Activated T-cell treated with anti-CD3 and anti-CD28 coated beads, Interleukin-2, amount 50 U/mL, for 24 hours (primary cell): ENCODE measurements at places on chromosomes 5 and 9.

DNA sequence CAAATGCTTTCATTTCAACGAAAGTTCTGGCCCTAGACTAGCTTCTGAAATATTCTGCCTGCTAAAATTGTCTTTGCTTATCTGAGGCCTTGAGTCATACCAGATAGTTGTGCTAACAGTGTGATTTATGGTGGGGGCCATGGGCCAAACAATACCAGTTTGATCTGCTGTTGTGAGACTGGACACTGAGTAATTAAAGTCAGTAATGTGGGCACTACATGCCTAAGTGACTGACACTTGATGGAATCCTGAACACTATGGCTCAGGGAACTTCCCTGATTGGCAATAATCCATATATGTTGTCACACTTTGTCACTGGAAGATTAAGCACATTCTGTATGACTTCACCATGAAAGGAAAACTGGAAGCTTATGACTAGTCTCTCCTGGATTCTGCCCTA, 127.6 kb upstream of the CYLC2 start:
- H3K27ac ChIP-seq = no peak overlapping the region
- no peaks in the 10 kb centered on the region for H3K36me3 ChIP-seq
- no peaks in the 10 kb centered on the region for H3K4me1 ChIP-seq
- H3K4me3 ChIP-seq = no peak overlapping the region
- no peak for DNase-seq

GRCh38 chr5:63131626-63132285, 553.1 kb downstream of the LRRC70 start:
- no peak overlapping the region for H3K27ac ChIP-seq
- no peaks in the 10 kb centered on the region for H3K36me3 ChIP-seq
- H3K4me1 ChIP-seq = no peaks in the 10 kb centered on the region

DNA sequence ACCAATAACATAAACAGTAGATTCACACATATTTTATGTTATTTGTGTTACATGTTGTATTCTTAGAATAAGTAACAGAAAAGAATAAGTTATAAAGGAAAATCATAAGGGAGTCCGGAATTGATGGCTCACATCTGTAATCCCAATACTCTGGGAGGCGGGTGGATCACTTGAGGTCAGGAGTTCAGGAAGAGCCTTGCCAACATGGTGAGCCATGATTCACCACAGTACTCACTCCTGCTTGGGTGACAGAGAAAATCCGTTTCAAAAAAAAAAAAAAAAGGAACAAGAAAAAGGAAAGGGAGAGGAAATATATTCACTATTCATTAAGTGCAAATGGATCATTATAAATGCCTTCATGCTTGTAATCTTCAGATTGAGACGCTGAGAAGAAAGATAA, 533.3 kb upstream of the CDH9 start:
- no peak for DNase-seq
- no peak overlapping the region for H3K4me3 ChIP-seq
- no peaks in the 10 kb centered on the region for H3K27me3 ChIP-seq
- no peak overlapping the region for H3K27ac ChIP-seq

DNA sequence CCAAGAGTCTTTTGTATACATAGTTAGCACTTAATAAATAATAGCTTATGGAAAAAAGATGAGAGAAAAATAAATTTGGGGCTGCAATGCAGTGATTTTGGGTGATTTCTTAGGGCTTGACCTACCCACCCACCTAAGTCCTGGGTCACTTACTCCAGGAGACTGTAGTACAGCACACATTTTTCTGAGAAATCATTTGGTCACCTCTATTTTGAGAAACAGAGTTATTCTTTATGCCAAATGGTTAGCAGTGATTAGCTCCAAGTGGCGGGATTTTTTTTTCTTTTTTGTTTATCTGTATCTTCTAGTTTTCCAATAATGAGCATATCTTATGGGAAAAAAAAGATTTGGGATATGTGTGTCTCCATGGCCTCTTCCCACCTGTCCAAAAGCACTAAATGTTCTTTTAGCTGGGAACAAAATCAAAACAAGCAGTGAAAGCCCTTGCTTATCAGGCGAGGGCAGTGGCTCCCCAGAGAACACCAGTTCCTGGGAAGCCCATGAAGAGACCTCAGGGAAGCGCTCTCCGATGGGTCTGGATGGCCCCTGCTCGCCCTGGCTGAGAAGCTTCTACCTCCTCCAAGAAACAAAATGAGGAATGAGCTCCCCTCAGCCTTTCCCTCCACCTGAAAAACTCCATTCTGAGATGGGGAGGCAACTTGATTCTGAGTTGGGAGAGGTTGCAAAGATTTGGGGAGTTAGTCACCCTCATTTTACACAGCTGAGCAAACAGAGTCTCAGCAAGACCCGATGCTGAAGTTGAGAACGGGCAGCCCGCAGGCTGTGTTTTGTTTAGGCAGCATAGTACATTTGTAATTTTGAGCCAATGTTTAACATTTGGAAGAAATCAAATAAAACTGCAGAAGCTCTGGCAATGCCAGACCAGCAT, 69.9 kb downstream of the CYFIP2 start:
- DNase-seq = no peak
- H3K4me3 ChIP-seq = no peak overlapping the region
- no peaks in the 10 kb centered on the region for H3K27me3 ChIP-seq

DNA sequence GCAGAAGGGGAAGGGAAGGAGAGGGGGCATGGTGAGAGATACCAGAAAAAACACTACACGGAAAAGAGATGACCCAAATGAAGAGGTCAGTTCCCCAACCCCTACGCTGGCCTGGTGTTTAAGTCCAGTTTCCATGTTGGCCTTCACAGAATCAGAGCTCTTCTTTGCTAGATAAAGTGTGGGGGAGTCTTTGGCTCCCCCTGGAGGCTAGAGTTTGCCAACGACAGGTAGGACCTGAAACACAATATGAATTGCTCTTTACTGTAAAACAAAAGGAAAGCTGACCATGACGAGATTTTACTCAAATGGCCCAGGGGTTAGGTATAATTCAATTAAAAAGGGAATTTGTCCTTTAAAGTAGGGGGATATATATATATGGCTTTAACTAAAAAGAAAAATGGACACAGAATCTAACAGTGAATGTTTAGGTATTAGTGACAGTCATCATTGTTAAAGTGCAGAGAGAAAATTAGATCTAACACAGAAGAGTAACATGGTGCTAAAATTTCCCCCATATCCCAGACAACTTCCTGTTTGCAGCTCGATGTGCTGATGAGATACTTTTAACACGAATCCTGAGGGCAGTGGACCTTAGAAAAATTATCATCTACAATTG, 92.0 kb downstream of the SV2C start:
- H3K27ac ChIP-seq = peak overlapping the region; percentile 84
- H3K4me3 ChIP-seq = peak overlapping the region; percentile 26
- DNase-seq = peak; percentile 59

DNA sequence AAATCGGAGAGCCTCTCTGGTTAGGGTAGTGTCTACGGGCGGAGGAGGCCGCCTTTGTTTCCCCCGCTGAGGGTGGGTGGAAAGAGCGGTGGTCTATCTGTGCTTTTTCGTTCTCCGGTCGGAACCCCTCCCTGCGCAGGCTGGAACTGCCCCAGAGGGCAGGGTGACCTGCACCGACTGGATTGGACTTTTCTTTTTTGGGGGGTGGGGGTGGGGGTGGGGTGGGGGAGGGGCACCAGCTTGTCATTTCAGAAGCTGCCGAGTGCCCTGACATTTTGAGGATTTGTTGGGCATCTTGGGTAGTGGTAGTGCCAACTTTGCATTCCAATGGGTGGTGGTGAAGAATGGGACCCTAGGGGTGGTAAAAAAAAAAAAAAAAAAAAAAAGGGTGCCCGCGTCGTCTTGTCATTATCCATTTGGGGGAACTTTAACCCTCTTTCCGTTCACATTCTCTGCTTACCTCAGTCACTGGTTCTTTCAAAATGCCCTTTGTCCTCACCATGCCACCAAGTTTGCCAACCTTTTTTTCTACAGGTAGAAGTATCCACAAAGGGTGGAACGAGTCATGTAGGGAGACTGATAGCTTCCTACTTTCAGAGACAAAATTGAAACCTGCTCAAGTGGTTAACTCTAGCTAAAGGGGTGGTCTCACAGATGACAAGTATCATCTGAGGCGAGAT, 1.3 kb downstream of the UBE2R2 start:
- H3K4me3 ChIP-seq = peak overlapping the region; percentile 88
- DNase-seq = no peak
- H3K36me3 ChIP-seq = peaks cover 21% of the 10 kb centered on the region

GRCh38 chr9:85130260-85130659, 460.7 kb downstream of the NTRK2 start:
- H3K27me3 ChIP-seq = no peaks in the 10 kb centered on the region
- no peak for DNase-seq
- no peak overlapping the region for H3K27ac ChIP-seq
- no peak overlapping the region for H3K4me3 ChIP-seq
- no peaks in the 10 kb centered on the region for H3K36me3 ChIP-seq
- no peaks in the 10 kb centered on the region for H3K4me1 ChIP-seq

- peaks cover 3% of the 10 kb centered on the region for H3K36me3 ChIP-seq
- H3K27me3 ChIP-seq = no peaks in the 10 kb centered on the region
- H3K4me1 ChIP-seq = no peaks in the 10 kb centered on the region
These were observed 35.9 kb upstream of the PTGS1 start for GRCh38 chr9:122334916-122335315.

DNA sequence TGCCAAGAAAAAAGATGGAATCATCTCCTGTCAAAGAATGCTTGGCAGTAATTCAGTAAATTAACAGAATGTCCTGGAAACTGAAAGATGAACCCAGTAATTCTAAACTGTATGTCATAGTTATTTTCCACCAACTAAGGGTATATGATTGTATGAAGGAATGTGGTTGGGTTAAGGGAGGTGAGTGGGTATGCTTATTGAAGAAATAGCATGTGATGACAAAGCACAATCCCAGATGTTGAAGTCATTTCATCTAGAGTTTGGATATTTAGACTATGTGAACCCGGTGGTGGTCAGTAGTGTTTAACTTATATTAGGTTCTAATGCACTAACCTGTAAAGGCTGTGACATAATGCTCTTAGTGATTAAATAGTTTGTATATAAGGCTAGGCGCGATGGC, 87.3 kb downstream of the CDKN2A start:
- no peak for DNase-seq
- no peak overlapping the region for H3K27ac ChIP-seq
- no peak overlapping the region for H3K4me3 ChIP-seq
- no peaks in the 10 kb centered on the region for H3K4me1 ChIP-seq

DNA sequence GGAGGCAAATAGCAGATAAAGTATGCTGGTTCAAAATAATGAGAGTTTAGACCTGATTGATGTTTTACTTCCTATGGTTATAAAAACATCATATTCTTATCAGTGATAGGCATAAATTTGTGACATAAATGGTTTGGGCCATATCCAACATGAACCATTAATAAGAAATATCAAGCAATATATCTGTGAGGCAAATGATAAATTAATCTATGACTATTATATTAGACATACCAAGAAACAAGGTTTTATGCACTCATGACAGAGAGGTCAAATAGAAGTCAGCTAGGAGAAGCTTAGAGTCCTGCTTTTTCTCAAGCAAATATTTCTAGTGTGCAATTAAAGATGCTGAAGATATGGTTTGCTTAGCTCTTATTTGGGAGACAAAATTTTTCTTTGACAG, 10.4 kb downstream of the SMIM3 start:
- peaks cover 33% of the 10 kb centered on the region for H3K36me3 ChIP-seq
- H3K4me1 ChIP-seq = peaks cover 71% of the 10 kb centered on the region

DNA sequence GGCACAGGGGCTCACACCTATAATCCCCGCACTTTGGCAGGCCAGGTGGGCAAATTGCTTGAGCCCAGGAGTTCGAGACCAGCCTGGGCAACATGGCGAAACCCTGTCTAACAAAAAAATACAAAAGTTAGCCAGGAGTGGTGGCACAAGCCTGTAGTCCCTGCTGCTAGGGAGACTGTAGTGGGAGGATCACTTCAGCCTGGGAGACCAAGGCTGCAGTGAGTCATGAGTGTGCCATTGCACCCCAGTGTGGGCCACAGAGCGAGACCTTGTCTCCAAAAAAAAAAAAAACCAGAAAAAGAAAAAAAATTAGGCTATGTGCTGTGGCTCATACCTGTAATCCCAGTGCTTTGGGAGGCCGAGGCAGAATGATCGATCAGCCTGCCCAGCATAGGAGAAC, 58.5 kb upstream of the EIF4EBP3 start:
- peaks cover 76% of the 10 kb centered on the region for H3K36me3 ChIP-seq
- no peak overlapping the region for H3K4me3 ChIP-seq
- no peak for DNase-seq
- no peak overlapping the region for H3K27ac ChIP-seq
